GDM1 (cell line): ENCODE measurements at places on chromosomes 7 and 10.

DNA sequence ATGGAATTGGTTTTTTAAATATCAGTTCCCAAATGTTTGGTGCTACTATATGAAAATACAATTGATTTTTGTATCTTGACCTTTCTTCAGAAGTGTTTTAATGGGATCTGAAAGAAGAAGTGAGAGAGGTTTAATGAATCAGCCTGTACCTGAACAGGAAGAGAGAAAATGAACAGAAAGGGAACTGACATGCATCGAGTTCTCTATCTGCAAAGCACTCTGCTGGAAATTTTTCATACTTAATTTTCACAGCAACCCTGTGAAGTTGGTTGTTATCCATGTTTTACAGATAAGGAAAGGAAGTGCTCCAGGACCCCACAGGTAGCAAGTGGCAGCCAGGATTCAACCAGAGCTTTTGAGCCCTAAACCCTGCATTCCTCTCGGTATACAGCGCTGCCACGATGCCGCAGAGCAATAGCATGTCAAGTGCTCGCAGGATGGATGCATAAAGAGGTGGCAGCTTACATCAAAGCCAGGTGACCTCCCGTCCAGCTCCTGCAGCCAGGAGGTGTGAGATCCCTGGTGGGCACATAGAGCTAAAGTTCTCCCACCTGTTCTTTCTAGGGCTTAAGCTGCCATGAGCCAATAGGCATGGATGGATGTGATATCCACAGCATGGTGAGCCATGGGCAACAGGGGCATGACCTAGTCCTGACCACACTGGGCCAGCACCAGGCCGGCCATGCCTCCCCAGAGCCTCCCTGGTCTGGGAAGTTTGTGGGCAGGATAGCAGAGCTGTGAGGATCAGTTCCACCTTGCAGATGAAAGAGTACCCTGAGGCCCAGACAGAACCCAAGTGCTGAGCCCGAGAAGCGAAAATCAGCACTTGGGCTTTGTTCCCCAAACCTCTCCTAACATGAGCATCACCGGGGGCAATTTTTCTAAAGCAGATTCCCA, 57.2 kb downstream of the CALML3 start:
- no peak for DNase-seq

- no peak for DNase-seq
Measured at GRCh38 chr7:131234719-131235488, 92.8 kb upstream of the MKLN1 start.

- no peak for DNase-seq
Measured at GRCh38 chr7:43585562-43585961, 2.7 kb downstream of the STK17A start.

GRCh38 chr10:44809647-44810046, 101.5 kb upstream of the TMEM72 start:
- no peak for DNase-seq

DNA sequence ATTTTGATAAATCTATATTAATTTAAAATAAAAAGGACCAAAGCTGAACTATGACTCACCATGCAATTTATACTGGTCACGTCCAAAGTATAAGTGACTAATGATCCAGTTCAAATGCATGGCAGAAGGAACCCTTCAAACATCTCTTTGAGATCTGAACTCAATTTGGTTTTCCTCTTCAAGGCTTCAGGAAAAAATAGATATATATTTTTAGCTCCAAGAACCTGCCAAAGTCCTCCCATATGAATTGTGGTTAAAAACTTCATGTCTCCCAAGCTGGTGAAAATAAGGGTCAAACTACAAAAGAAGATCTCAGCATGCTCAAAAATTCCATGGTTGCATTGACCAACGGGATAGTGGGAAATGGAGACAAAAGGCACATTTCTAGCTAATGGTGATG, 34.6 kb upstream of the PDE1C start:
- no peak for DNase-seq

GRCh38 chr10:91742229-91742628, 56.0 kb upstream of the TNKS2 start:
- DNase-seq: no peak

DNA sequence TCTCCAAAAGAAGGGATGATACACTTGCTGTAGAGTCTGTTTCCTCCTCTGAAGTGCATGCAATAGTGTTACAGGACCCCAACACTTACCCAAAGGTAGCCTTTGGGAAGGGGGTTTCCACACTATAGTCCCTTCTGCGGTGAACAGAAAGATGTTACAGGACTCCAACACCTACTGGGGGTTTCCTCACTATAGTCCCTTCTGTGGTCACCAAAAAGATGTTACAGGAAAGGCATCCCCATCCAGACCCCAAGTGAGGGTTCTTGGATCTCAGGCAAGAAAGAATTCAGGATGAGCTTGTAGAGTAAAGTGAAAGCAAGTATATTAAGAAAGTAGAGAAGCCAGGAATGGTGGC, 69.2 kb upstream of the PIK3CG start:
- DNase-seq: no peak

GRCh38 chr10:24947304-24948097, 4.9 kb downstream of the PRTFDC1 start:
- no peak for DNase-seq

DNA sequence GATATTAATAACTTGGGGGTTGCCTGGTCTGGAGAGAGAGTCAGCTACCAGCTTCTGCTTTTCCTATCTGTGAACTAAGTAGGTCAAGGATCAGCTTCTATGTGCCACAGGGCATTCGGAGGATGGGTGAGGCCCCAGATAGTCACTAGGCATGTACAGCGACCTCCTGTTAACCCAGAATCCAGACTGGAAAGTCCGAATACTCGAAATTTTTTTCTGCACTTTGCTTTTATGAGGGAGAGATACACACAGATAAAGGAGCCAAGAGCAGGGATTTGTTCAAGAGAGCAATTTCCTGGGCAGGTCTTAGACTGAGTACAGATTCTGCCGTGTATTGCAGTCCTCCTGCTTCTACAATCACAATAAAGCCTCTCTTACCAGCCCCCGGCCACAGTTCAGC, 54.2 kb downstream of the EMX2 start:
- no peak for DNase-seq

DNA sequence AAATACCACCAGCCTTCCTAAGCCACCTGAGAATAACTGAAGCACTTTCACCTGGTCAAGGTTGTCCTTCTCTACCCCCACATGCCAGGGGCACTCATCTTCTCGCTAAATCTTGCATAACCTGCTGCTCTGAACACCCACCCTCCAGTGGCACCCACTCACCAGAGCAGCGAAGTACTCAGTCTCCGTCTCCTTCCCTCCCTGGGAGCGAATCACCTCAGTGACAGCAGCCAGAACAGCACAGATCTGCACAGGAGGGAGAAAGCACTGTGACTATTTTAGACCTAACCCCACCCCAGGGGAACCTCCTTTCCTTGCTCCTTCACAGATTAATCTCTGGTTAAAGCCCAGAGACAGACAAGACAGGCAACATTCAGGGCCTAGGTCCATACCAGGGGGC, 5.1 kb downstream of the RRP12 start:
- DNase-seq: no peak

- no peak for DNase-seq
Measured at GRCh38 chr7:95674101-95674500, 77.8 kb upstream of the PDK4 start.

- no peak for DNase-seq
Measured at GRCh38 chr10:22713853-22714478, 412 bp downstream of the PIP4K2A start.

DNA sequence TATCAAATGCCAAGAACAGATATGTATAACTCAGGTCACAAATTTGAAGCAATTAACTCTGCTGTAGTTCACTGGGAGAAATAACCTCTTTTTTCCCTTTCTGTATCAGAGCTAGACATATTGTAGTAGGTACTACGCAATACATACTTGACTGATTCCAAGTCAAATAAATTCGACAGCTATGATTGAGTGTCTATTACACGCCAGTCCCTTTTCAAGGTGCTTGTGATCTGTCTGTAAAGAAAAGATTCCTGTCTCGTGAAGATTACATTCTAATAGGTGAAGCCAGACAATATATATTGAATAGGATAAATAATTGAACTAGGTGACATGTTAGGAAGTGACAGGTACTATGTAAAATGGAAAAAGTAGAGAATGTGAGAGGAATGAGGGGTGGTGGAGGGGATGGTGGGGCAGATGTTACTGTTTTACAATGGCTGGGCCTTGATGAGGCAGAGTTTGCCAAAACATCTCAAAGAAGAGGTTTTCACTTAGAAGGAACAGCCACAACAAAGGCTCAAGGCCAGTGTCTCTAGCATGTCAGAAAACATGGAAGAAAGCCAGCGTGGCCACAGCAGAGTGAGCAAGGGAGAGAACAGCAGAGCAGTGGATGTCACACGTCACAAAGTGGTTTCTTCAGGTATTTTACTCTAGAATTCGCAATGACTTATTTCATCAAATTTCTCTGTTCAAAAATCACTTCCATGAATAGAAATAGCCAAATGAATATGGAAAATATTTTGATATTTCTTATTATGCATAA, 282.6 kb upstream of the CACNA2D1 start:
- DNase-seq: no peak

- DNase-seq: no peak
Measured at GRCh38 chr7:73622909-73623797, 1.2 kb downstream of the MLXIPL start.

DNA sequence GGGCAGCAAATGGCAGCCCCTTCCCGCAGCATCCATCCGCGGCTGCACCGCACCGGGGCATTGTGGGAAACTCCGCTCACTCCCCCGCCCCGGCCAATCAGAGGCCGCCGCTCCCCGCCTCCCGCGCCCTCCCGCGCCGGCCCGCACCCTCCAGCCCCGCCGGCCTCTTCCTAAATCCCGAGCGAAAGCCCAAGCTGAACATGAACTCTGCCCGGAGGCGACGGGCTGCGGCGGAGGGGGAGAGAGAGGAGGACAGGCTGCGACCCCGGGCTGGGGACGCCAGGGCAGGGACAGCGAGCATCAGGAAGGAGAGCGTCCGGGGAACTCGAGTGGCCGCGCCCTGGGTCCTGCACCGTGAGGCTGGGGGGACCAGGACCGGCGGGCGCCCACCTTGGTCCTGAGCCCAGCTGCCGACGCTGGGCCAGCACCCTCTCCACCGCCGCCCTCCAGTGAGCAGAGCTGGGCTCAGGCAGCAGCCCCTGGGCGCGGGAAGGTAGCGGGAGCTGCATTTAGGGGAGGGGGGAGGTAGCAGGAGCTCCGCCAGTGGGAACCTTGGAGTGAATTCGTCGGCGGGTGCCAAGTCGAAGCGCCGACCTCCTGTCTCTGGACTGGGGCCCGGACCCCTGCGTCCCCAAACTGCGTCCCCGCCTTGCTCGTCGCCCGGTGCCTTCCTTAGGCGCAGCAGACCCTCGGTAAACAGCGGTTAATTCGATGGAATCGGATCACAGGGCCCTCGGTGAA, at the start of gene DGKI:
DGKI (minus strand) TSS at position 148 of the 741 bp plus-strand sequence.
- DNase-seq: no peak

DNA sequence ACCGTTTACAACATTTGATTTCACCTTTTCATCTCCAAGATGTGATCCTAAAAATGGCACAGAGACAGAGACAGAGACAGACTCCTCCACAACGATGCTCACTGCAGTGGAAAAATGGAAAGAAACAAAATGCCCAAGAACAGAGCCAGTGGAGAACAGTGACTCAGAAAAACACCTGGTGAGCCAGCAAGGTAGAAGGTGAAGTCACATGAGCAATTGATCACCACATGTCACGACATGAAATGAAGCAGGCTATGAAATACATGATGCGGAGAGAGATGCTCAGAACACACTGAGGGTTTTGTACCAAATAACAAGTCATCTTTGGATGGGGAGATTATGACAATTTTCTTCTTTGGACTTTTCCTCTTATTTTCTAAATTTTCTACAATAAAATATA, 3.5 kb downstream of the MSMB start:
- no peak for DNase-seq

- no peak for DNase-seq
Measured at GRCh38 chr7:105268056-105268455, 120.7 kb downstream of the SRPK2 start.

GRCh38 chr10:35912615-35913569, 270.8 kb upstream of the FZD8 start:
- no peak for DNase-seq

GRCh38 chr7:91866599-91867148, 13.8 kb downstream of the MTERF1 start:
- DNase-seq: no peak

- peak; percentile 64 for DNase-seq
Measured at GRCh38 chr10:29725133-29725720, 90.5 kb upstream of the SVIL start.

- DNase-seq: no peak
Measured at GRCh38 chr10:2791774-2792443, 275.4 kb upstream of the PFKP start.

DNA sequence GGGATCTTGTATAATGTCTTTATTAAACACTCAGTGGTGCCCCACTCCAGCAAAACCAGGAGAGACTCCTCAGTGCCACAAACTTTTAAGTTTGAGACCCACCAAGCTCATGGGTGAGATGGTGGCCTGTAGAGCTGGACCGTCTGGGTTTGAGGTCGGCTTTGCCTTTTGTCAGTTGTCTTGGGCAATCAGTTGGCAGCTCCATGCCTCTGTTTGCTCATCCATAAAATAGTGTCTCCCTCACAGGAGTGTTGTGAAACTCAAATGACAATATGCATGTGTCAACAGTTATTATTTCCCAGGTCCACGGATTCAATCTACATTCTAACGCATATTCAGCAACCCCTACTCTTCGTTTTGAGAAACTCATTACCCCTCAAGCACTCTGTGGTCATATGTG, 367.8 kb upstream of the C7orf33 start:
- no peak for DNase-seq

GRCh38 chr10:11330383-11331045, 280.9 kb downstream of the USP6NL start:
- DNase-seq: no peak

DNA sequence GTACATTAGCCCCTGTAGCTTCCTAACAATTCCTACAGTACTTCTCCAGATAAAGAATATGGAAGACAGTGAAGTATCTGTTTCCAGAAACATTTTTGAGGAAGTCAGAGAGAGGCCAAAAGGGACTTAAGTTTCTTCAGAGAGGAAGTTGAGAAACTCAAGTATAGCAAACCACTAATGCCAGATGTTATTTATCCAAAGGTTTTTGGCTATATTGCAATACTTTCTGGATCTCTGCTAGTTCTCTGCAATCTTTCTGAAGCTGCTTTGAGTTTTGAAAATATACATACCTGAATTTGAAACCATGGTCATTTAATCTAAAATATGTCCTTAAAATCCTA, 64.7 kb downstream of the BICC1 start:
- peak; percentile 39 for DNase-seq

DNA sequence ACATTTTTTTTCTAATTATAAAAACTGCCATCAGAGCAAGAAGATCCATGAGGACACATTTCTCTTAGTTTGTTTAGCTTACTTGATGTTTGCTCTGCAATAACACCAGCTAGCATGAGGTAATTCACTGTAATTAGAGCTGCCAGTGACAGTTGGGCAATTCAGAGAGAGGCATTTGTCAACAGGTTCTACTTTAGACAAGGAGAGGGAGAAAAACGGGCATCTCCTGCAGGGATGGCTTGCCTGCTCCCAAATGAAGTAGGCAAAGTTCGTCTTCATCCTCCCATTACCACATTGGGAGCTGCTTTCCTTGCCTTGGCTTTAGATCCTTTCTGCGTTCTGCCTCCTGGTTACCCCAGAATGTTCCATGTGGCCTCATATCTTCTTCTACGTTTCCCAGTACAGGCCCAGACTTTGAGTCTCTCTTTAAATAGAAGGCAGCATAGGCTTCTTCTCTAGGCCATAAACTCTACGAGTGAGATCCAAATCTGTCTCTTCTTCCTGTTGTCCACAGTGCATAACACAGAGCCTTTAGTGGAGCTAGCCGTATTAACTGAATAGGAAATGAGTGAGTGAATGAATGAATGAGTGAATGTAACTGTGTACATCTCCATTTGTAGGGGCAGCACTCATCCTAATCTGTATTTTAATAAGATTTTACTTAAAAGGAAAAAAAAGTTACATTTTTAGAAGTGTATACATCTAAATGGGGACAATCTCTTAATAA, 21.2 kb downstream of the ASB15 start:
- no peak for DNase-seq
